ENCODE measurements at places on chromosomes 4 and X.

DNA sequence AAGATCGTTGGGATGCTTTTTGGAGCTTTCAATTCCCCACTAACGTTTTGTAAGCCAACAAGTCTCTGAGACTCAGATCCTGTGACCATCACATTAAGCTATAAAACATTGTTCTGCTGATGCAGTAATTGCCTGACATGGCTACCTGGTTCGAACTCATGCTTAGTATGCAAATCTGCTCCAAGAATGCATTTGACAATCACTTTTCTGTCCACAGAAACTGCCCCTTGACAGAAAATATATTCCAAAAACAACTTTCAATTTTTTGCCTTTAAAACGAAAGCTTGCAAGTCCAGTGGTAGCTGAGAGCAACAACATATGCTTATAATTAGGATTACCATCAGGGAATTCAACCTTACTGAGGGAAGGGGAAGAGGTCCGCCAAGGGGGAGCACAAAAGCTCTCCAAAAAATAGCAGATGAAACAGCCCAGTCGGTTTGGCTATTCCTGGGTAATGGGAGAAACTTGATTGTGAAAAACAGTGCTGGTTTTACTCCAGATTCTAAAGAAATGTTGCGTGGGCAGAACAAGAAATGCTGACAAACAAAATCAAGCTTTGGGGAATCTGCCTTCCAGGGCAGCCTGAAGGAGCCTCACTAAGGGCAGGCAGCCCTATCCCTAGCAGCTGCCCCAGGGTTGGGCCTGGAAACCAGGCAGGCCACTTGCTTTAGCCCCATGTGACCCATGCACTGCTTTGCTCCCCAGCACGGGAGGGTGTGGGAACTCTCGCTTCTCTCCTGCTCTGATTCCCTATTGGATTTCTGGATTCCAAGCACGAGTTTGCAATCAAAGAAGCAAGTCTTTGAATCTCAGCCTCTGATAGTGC is 160.7 kb upstream of the LDB2 start:
- peak; percentile 78 for DNase-seq

DNA sequence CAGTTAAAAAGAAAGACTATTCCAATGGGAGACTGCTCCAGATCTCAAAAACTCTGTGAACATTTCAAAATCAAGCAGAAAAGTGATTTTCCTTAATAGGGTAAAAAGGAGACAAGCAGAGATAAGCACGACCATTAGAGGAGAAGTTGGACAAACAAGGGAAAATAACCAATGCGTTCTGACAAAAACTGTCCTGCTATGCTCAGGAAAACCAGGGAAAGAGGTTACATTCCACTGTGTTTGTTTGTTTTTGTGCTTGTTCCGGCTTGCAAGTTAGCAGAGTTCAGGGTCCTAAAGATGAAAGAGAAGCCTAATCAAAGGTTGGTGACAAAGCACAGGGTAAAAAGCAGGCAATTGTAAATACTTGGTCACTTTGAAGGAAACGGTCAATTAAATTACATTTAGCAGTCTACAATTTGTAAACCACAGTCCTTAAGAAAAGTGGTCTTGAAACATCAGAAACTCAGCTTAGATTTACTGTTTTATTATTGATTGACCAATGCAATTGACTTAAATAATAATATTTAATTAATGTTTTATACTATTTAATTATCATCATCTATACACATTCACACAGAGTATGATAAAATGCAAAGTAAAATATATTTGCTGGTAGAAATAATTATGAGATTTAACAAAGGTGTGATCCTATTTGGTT is 186.2 kb upstream of the CPXCR1 start:
- no peak for DNase-seq

DNA sequence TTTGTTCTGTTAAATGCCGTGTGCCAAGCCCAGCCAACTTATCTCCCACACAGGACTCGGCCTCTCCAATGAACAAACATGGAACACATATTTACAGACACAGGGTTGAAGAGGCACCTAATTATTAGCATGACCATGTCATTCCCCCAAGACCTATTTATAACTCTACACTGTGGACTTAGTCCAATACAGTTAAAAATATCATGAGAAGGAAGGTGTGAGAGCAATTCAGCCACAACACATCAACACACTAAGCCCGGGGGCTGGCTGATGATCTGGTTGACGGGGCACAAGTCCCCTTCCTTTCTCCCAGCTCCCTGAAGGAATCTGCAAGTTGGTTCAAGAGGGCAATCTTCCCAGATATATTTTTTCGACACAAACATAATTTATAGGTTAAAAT is 28.1 kb downstream of the MANBA start:
- DNase-seq, result no peak

- DNase-seq, result no peak
These were observed 111.0 kb downstream of the MID1 start for GRCh38 chrX:10509397-10509796.

- DNase-seq, result peak; percentile 9
These were observed 20.6 kb upstream of the CLDN24 start for GRCh38 chr4:183342541-183343533.

DNA sequence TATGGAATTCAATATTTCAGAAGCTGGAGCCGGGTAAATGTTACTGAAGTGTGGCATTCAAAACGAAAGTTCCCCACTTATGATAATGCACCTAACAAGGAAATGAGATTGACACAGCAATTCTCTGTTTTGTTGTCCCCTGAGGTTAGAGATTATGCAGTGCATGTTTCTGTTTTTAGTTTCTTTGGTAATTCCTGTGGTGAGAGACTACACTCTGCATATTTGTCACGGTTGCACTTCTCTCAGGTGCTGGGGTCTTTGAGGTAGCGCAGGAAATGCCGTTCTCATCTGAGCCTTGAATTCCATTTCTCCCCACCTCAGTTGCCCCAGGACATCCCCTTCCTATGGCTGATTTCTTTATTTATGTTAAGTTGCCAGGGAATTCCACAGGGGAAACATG is 15.3 kb upstream of the BEND4 start:
- DNase-seq, result no peak

GRCh38 chr4:93313197-93313596 is 515.4 kb upstream of the ATOH1 start:
- DNase-seq, result no peak

DNA sequence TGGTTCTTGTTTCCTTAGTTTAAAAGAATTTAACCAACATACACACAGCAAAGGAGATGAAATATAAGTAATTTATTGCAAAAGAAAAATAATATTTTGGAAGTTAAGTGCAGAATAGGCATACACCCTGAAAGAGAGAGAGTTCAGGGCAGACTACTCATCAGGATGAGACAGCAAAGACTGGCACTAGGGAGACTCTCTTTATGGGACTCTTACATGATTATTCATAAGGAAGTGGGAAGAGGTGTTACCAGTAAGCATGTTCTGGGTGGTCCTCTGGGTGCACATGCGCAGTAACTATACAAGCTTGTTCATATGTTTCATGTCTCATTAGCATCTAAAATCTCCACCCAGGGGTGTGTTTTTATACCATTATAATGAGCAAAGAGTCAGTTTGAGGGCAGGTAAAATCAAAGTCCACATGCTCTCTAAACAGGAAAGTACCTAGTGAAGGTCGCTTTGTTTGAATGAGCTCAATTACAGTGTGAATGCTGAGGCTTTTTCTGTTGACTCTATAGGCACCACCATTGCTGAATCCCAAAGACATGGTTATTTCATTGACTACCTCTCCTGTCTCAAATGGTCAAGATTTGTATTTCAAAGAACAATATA is 38.2 kb upstream of the PRDM5 start:
- no peak for DNase-seq

DNA sequence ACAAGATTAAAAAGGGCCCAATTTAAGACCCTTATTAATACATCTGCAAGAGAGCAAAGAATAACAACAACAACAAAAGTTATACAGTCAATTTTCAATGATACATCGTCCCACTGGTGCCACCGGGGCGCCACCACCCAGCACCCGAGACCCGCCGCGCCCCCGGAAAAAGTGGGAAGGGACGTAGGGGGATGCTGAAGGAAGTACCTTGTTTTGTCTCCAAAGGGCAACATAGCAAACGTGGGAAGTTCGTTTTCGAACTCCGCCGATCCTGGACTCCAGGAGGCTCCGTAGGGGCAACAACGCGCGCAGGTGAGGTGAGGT is 1.7 kb downstream of the PDE5A start:
- DNase-seq, result no peak

GRCh38 chr4:141158219-141158618 is 24.9 kb upstream of the RNF150 start:
- peak; percentile 29 for DNase-seq

GRCh38 chr4:149279776-149280175 is 535.9 kb downstream of the IQCM start:
- peak; percentile 49 for DNase-seq

- DNase-seq, result no peak
These were observed 6.2 kb downstream of the CHIC2 start for GRCh38 chr4:54058171-54058570.

DNA sequence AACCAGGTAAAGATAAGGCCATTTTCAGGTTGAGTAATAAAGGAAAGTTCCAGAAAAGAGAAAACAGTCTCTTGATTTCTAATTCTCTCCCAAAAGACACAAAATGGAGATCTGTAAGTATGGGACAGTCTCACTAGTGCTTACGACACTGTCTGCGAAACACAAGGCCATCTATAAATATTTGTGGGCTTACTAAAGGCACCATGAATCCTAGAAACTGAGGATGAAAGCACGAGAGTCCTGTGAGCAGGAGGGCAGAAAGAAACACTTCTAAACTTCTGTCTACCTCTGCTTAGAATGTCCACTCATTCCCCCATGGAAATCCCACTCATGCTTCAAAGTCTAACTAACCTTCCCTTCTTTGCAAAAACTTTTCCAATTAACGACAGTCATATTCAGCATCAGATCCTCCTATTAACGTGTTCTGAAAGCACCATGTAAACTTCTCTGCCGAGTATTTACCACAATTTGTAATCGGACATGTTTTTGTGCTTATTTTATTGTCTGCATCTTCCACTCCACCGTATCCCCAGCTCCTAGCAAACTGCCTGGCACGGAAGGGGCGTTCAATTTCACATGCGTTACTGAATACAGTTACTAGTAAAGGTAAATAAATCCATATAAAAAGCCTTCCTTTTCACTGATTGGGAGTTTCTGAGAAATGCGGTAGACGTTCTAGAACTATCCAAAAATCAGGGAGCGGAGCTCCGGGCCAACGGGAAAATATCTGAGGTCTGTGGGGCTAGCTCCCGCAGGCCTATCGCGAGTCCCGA is 665 bp downstream of the PSMD10 start:
- no peak for DNase-seq

GRCh38 chr4:187433141-187433540 is 562.4 kb upstream of the ZFP42 start:
- no peak for DNase-seq

DNA sequence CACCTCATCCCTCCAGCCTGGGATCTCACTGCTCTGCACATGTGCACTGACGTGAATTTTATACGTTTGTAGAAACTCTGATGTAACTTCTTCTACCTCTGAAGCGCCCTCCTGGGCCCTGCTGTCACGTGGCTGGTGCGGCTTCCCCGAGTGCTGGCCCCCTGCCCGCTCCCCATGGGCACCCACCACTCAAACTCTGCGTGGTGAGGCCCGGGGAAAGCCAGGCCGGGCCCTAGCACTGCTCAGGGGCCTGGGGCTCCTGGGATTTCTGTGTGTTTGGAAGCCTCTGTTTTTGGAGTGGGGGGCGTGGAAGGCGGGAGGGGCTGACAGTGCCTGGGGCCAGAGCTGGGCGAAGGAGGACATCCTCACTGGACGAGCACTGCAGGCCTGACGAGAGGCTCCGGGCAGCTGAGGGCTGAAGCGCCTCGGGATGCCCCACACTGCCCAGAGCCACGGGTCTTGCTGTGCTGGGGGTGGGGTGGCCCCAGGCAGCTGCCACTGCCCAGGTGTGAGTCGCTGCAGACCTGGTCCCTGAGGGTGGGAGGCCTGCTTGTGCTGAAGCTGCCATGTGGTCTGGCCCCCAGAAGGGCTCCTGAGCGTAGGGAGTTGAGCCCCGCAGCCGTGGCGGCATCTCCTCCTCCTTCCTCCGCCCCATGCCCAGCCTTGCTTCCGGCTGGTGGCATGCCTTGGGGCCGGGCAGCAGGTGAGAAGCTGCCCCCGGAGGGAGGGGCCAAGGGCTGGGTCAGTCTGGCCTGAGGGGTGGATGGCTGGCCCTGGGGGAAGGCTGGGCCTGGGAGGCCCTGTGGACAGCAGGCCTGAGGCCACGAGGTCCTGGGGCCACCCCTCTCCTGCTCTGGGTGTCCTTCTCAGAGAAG is 7.7 kb downstream of the NAT8L start:
- DNase-seq, result no peak

DNA sequence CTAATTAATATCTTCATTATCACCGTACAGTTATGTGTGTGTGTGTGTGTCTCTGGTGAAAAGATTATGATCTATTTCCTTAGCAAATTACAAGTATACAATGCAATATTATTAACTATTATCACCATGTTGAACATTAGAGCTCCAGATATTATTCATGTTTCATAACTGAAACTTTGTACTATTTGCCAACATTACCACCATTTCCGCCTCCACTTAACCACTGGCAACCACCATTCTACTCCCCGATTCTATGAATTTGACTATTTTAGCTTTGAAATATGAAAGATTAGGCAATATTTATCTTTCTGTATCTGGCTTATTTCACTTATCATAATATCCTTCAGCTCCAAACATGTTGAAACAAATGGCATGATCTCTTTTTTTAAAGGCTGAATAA is 717.9 kb downstream of the ARAP2 start:
- no peak for DNase-seq

DNA sequence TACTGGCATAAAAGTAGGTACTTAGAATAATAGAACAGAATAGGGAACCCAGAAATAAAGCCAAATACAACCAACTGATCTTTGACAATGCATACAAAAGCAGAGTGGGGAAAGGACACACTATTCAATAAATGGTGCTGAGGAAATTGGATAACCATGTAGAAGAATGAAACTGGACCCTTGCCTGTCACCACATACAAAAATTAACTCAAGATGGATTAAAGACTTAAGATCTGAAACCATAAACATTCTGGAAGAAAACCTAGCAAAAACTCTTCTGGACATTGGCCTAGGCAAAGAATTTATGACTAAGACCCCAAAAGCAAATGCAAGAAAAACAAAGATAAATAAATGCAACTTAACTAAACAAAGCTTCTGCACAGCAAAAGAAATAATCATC is 45.6 kb downstream of the ARFIP1 start:
- DNase-seq, result no peak

GRCh38 chrX:48676893-48677270 is 6.7 kb upstream of the WAS start:
- no peak for DNase-seq

- DNase-seq, result no peak
These were observed 72.8 kb upstream of the RAI2 start for GRCh38 chrX:17933856-17934255.
